ENCODE measurements at places on chromosomes 7 and 10.

DNA sequence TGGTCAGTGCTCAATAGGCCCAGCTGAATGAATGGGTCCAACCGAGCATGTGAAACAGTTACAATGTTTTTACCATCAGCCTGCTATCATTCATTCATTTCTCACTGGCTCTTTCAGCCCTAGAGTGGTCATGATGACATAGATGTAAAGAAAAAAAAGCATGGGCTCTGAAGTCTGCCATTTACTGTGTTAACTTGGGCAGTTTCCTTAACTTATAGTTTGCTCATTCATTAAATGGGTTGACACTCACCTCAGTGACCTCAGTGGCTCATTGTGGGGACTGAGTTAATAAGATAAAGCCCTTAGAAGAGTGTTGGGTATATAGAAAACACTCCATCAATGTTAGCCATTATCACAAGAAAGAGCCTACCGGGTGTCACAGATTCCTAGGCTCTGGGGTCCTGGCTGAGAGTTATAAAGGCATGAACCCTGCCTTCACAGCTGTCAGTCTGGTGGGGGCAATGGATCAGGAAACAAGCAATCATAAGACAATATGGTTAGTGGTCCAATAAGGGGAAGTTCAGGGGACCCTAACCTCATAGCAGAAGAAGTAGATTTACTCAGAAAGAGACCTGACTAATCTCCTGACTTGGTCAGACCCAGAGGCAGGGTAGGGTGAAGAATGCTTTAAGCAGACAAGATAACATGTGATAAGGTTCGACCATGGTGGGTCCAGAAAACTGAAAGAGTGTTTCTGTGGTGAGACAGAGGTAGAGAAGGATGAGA lies 29.7 kb upstream of the GPAM start:
- DNase-seq = no peak

DNA sequence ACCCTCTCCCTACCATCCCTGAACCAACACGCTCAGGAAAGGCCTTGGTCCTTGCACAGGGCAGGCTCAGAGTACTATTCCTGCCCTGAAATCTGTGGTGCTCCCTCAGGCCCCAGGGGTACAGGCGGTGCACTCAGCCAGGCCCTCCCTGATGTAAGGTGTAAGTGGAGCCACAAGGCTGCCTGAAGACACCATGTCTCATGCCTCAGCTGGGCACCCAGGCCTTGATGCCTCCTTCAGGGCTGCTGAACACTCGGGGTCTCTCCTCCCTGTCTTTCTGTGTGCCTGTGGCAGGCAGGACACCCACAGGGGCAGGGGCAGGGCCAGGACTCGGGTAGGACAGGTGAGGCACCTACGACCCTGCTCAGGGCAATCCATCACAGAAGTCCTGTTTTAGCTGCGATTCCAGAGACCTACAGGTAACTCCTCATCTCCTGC lies 22.9 kb upstream of the ANTXRL start:
- no peak for DNase-seq

GRCh38 chr10:80504897-80505465 lies 32.7 kb upstream of the SH2D4B start:
- no peak for DNase-seq

DNA sequence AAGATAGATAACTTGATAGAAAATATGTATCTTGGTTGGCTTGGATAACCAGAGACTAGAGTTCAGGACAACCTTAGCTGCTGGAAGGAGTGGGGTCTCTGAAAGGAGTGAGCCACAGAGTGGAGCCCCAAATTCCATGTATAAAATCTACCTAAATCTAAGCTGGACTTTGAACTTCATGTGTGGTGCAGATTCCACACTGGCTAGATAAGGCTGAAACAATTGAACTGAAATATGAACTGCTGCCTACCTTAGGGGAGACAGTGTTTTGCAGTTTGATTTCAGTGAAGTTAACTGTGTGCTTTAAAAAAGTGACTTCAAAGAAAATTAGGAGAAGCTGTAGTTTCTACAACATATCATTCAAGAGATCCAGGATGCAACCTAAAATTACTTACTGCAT lies 123.9 kb downstream of the LRMDA start:
- no peak for DNase-seq

GRCh38 chr10:34223658-34224057 lies 591.4 kb downstream of the PARD3 start:
- no peak for DNase-seq

- DNase-seq = no peak
These were observed 89.8 kb upstream of the HDAC9 start for GRCh38 chr7:18405726-18406125.

GRCh38 chr10:118259288-118259906 lies 82.7 kb downstream of the FAM204A start:
- DNase-seq = no peak

DNA sequence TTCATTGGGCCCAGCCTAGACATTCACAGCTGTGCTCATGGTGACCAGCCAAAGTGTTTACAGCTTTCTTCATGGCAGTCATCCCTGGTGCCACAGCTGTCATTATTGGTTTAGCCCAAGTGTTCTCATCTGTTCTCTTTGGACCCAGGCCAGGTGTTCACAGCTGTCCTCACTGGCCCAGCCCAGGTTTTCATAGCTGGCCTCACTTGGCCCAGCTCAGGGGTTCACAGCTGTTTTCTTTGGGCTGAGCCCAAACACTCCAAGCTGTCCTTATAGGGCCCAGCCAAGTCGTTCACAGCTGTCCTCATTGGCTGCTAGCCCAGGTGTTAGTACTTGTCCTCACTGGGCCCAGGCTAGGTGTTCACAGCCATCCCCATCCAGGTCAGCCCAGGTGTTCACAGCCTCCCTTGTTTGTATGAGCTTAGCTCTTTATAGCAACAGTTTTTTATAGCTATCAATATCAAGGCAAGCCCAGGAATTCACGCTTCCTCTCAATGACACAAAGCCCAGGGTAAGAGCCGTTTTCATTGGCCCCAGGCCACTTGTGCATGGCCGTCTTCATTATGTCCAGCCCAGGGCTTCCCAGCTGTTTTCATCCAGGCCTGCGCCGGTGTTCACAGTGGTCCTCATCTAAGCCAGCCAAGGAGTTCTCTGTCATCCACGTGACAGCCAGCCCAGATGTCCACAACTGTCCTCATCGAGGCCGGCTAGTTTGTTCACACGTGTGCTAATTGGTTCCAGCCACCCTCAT lies 11.6 kb downstream of the FRG2B start:
- DNase-seq = no peak

GRCh38 chr10:68348265-68348741 lies 15.6 kb upstream of the PBLD start:
- DNase-seq = peak; percentile 12

GRCh38 chr10:14056610-14057332 lies 274.0 kb downstream of the FRMD4A start:
- DNase-seq = no peak

GRCh38 chr10:109019001-109019424 lies 904.3 kb downstream of the XPNPEP1 start:
- DNase-seq = no peak

- DNase-seq = no peak
These were observed 61.9 kb downstream of the FOXL3 start for GRCh38 chr7:351681-352480.

DNA sequence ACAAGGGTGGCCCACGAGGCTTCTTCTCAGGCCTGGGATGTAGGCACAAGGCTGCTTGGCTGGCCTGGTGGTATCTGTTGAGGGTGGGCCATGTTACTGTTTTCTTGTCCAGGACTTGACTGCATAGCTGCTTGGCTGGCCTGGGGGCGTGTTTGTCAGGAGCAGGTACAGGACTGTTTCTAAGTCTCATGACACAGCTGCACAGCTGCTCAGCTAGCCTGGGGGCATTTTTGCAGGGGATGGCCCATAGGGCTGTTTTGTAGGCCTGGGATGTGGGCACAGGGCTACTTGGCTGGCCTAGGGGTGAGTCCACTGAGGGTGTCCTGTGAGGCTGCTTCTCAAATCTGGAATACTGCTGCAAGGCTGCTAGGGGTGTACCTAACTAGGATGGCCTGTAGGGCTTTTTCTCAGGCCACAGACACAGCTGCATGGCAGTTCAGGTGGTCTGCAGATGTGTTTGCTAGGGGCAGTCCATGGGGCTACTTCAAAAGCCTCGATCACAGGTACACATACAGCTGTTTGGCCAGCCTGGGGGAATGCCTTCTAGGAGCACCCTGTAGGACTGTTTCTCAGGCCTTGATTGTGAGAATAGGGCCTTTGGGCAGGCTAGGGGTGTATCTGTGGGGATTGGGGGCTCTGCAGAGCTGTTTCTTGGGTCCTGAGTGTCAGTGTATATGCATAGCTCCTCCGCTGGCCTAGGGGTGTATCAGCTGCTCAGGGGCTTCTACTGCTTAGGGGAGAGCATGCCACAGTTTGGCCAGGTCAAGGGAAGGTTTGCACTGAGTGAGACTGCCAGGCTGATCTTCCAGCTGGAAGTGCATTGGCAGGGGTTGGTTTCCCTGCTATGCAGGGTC lies 26.6 kb upstream of the PLA2G12B start:
- no peak for DNase-seq

GRCh38 chr10:125548356-125548755 lies 134.6 kb downstream of the TEX36 start:
- no peak for DNase-seq

DNA sequence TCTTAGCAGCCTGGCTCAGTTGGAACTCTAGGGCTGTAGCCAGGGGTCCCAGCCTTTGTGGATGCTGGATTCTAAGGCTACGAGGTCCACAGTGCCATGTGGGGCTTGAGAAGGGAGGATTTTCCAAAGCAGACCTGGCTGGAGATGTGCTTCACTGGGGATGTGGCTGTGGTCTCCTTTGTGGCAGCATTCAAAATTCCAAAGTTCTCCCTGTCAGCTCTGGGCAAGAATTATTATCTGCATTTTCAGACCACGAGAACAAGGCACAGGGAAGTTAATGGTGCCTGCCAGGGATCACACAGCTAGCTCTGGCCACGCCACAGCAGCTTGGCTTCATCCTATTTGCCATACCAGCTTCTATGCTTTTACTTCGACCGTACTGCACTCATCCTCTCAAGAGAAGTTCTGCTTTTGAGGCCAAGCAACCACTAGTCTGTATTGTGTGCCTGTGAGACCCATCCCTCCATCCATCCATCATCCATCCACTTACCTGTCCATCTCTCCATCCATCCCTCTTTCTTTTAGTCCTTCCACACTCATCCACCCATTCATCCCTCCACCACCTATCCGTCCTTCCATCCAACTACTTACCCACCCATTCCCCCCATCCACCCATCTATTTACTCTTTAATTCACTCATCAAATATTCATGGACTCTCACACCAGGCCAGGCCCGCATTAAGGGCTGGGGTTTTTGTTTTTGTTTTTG lies 71.5 kb downstream of the ZMIZ1 start:
- no peak for DNase-seq

DNA sequence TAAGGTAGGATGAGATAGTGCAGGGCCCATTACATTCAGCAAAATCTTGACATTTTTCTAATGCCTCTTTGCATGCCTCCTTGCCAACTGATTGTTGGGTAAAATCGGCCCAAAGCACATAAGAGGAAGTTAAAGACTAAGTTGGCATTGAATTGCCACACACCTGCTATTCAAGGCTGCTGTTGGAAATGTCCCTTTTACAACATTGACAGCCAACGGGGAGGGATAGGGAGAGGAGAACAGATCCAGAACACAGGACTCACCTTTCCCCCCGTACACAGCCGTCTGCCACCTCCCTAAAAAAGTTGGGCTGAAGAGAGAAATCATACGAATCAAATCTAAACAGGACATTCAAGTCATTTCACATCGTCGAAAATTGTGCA lies 695 bp downstream of the FAM237B start:
- no peak for DNase-seq

GRCh38 chr10:116664631-116665030 lies 43.9 kb downstream of the PNLIPRP2 start:
- DNase-seq = no peak

GRCh38 chr7:116633131-116633988 lies 38.6 kb upstream of the MET start:
- no peak for DNase-seq

- no peak for DNase-seq
These were observed 161.3 kb downstream of the KLF6 start for GRCh38 chr10:3623746-3624145.

DNA sequence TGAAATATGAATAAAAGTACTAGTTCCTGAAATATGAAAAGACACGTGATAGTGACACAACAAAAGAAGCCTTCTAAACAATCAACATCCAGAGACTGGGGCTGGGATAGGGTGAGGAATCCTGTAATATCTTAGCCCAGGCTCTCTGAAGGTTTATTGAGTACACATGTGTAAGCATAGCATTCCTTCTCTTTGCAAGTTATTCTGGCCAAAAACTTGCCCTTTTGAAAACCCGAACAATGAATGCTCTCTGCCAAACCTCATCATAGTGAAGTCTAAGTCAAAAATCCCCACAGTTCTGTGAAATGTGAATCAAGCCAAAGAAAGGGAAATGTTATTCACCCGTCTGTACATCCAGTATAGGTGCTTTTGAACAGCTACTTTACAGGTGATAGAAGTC lies 11.6 kb downstream of the SEMA3D start:
- DNase-seq = no peak

- no peak for DNase-seq
These were observed 251.9 kb downstream of the GLRX3 start for GRCh38 chr10:130387936-130388580.

DNA sequence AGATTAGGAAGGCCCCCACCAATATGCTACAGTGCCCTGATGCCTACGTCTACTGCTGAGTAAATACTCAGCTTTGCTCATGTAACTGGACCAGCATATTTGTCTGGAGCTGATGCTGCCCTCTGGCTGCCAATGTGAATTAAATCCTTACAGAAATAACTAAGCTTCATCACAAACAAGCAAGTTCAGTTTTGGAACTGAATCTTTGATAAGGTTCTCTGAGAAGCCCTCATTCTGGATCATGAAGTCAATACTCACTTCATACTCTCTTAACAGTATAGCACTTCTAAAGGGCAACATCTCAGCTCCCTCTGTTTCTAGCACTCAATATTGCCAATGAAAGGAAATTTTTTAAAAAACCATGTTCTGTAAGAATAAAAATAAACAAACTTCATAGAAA lies 246.7 kb downstream of the ETV1 start:
- DNase-seq = no peak

DNA sequence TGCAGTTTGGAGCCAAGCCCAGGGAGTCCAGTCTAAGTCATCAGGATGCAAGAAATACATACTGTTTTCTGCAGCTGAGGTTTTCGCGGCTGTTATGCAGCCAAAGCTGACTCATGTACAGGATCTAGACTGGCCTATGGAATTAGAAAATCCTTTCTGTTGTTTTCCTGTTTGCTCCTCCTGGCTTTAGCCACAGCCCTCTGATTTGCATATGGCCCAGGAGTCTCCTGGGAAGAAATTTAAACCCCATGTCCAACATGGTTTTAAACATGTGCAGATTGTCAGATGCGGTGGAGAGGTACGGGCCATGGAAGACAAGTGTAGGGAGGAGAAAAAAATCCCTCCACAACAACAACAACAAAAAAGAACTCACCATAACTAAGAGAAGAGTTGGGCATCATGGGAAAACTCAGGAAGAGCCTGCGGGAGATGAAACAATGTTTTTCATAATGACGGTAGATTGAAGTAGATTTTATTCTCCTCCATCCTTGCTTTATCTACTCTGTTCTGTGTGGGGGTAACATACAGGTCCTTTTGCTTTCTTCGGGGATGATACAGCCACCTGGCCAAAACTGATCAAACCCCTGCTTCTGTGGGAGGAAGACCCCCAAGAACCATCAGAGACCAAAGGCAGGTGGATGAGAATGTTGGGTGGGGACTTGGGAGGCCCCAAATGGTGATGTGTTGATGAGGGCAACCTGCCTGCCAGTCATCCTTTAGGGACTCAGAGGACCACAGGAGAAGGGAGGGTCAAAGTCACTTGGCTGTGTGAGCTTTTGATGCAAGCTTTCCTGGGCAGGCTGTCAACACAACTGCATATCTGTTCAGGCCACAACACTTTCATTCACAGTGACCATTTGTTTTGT lies 29.8 kb upstream of the GNA12 start:
- DNase-seq = no peak
